ENCODE measurements at places on chromosomes 13 and 19.

DNA sequence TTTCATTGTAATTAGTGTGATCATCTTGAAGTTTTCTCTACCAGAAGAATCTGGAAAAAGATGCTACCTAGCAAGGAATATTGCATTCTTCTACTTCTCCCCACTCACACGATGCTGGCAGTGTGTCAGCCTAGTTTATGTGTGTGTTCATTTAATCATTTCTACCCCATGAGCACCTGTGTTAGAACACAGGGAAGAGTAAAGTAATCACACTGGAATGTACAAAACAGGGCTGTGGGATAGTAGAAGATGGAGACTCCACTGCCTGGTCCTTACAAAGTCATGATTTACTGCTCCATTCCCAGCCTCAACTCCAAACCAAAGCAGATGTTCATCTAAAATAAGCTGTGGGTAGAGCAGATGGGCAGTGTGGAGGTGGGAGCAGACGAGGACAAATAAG lies 47.7 kb upstream of the RGCC start:
- DNase-seq = no peak

DNA sequence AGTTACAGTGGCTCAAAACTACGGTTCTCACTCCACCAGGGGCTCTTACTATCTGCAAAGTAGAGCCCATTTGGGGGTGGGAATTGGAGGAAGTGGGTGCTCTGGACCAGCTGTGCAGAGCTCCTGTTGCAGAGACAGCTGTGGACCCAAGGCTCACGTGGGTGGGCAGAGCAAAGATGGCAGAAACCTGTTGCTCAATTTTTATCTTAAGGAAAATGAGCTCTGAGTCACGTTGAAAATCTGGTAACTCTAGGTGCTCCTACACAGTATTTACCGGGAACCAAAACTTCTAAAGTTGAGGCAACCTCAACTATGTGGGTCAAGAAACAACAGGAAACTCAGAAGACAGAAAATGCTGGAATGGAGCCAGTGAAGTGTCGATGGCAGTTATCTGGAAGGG lies 30.2 kb upstream of the SLC15A1 start:
- DNase-seq = no peak

- no peak for DNase-seq
These were observed 4.5 kb downstream of the DBP start for GRCh38 chr19:48632692-48633147.

DNA sequence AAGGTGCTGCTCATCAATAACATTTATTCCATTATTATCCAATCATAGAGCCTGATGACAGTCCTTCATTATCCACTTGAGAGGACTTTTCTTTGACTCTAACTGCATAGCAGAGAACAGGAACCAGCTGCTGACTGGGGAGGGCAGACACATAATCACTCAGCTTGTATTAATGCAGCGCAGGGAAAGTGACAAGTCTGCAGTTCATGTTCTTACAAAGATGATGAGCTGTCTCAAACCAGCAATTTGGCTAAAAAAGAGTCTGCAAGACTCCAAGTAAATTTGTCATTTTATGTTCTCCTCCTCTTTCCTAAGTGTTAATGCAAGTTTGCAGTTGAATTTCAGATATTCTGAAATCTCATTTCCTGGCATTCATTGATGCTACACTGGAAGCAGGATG lies 40.0 kb upstream of the CBY2 start:
- no peak for DNase-seq

DNA sequence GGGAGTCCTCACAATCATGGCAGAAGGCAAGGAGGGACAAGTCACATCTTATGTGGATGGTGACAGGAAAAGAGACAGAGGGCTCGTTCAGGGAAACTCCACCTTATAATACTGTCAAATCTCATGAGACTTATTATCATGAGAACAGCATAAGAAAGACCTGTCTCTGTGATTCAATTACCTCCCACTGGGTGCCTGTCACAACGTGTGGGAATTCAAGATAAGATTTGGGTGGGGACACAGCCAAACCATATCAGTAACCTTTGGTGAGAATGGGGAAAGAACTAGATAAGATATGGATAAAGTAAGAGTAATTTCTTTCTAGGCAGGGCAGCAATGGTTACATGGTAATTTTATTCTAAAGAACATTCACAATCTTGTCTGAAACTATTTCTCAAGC lies 344.9 kb upstream of the KLF12 start:
- no peak for DNase-seq

DNA sequence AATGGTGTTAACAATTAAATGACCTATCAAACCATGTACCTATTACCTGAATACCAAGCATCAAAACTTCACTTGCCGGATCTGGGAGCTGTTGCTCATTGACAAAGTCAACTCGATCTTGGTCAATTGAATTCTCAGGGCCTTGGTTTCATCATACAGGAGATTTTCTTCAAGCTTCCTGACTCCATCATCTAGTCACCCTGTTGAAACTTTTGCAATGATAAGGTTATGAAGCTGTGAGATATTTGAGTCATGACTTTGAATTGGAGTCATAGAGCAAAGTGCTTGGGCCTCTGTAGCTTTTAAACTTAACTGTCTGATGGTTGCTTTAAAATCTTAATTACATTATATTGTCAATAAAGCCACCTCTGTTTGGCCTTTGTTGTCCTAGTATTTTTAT lies 260.9 kb downstream of the COG6 start:
- no peak for DNase-seq

DNA sequence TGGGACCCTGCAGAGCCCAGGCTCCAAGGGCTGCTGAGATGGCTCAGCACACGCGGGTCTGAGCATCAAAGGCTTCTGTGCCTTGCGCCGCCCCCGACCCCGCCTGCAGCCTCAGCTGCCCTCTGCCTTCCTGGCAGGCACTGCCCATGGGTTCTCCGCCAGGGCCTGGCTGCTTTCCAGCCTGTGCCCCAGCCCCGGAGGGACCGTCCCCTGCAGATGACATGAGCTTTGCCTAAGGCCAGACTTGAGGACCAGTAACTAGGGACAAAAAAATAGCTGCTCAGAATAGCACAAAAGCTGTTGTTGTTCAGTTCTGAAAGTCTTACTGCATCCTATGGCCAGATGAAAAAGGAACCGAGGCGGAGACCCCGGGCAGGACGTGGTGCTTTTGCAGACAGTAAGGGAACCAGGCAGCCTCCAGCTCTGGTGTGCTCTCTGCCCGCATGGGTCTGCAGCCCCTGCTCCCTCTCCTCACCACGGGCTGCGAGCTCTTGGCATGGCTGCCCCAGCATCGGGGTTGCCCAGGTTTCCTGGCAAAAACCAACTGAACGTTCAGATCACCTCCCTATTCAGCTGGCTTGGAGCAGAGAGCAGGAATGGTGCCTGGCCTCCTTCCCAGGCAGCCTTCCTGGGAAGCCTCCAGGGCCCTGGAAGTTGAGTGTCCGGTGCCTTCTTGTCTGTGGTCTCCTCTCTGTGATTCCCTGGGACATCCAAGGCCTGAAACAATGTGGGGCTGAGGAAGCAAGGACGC lies 12.5 kb upstream of the CFAP97D2 start:
- DNase-seq = no peak

- peak; percentile 19 for DNase-seq
These were observed at the start of gene GRIN2D for GRCh38 chr19:48393559-48394330. Gene GRIN2D, plus strand, starts transcription at chr19:48393668. Its CDS starts 4,725 bp downstream, at chr19:48398393.

GRCh38 chr19:47745010-47745901 lies at the start of gene NOP53:
Gene NOP53, plus strand, starts transcription at chr19:47745546. Its CDS starts 14 bp downstream, at chr19:47745560.
- DNase-seq = peak; percentile 91

DNA sequence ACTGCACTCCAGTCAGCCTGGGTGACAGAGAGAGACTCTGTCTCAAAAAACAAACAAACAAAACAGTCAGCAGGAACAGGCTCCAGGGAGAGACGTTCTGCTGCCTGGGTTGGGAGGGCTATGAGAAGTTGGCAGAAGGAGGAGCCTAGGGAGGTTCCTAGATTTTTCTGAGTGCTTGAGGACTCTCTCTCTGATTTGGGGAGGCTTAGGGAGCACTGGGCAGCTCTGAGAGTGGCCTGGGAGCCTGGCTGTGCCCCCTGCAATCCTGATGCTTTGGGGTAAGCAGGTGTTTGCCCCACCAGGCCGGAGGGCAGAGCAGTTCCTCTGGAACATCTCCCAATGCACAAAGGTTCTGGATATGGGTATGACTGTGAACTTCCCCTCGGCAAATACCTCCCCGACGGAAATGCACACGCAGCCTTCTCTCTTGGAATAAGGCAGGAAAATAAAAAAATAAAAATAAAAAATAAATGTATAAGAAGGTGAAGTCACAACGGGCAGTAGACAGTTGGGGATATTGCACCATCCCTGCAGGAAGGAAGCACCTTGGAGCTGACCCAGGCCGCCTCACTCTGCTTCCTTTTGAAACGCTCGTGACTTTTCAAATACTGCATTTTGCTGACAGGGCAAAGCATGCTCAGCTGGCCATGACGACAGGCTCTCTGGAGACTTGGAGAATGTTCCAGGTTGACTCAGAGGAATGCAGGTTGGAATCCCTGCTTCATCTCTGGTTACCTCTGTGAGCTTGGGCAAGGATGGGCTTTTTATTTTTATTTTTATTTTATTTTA lies 26.5 kb upstream of the HOMER3 start:
- DNase-seq = no peak

DNA sequence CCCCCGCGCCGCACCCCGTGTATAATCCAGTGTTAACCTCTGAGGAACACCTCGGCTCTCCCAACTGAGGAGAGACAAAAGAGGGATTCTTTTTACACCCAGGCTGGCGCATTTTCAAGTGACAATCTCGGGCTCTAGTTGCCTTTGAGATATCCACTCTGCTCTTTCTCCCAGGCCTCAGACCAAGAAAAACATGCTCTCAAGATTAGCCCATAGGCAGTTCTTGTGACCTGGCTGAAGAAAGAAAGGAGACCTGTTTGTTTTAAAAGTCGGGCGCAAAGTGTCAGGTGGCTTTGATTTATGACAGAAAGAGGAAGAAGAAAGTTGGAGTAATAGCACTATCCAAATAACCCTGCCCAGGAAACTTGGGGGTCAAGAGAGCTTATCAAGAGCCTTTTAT lies 27.3 kb downstream of the SHISA2 start:
- DNase-seq = no peak

DNA sequence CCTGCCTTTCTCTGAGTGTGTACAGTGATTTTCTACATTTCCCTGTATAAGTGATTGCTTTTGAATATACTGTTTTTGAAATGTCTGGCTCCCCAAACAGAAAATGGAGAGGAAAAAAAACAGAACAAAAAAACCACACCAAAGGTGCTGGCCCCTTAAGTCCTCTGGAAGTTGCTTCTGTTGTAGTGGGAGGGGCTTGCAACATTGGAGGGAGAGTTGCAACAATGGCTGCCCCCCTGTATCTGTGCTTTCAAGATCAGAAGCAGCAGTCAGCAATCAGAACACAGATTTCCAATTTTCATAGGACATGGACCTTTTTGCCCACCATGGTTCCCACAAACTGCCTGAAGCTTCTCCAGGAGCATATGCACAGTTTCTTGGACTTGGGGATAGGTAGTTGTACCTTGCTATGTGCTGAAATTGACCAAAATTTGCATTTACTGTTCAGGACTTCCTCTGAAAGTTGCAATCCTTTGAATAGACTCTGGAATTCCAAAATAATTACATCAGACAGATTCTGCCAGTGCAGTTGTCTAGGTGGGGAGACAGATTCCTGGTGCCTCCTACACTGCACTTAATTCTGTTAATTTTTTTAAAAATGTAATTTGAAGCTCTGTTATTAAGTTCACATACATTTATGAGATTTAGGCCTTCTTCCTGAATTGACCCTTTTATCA lies 13.8 kb downstream of the BIVM start:
- no peak for DNase-seq

GRCh38 chr13:77719128-77719527 lies 21.6 kb downstream of the SLAIN1 start:
- no peak for DNase-seq

GRCh38 chr19:55958356-55958755 lies 10.7 kb downstream of the NLRP8 start:
- DNase-seq = no peak

- no peak for DNase-seq
These were observed 1.8 kb downstream of the HOOK2 start for GRCh38 chr19:12773571-12773970.

DNA sequence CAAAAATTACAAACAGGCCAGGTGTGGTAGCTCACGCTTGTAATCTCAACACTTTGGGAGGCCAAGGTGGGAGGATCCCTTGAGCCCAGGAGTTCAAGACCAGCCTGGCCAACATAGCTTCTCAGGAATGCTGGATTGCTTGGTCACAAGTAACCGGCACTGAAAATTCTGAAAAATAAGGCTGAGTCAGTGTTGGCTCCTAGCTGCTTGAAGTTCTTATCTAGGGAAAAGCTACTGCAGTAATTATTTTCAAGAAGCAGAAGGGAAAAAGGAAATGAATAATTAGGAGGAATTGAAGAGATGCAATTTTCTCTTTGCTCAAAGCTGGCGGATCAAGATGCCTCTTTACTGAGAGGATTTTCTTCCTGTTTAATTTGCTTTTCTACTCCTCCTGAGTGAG lies 75.0 kb upstream of the GTF3A start:
- DNase-seq = no peak

DNA sequence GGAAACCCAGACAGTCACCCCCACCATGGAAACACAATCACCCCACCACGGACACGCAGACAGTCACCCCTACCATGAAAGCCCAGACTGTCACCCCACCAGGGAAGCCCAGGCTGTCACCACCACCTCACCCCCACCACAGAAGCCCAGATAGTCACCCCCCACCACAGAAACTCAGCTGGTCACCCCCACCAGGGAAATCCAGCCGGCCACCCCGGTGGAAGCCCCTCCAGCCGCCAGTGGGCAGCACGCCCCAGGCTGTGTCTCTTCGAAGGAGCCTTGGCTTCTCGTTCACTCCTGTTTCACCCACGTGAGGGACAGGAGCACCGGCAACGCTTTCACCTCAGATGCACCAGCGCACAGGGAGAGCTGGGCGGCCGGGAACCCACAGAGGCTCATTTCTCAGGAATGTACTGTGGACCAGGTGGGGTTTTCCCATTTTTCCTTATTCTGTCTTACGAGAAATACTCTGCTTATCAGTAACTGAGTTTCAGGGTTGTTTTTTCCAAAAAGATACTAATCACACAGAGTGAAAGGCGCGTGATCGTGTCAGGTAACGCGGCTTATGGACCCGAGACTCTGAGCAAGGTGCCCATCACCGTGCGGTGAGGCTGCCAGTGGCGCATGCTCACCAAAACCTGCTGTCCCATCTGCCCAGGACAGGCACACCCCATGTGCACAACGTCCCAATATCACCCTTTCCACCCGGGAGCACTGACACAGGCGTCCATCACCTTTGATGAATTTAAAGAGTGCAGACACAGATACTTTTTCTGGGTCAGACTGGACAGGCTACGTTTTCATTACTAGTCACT lies 28.0 kb downstream of the CARS2 start:
- no peak for DNase-seq
